ENCODE measurements at places on chromosomes 4 and X.

DNA sequence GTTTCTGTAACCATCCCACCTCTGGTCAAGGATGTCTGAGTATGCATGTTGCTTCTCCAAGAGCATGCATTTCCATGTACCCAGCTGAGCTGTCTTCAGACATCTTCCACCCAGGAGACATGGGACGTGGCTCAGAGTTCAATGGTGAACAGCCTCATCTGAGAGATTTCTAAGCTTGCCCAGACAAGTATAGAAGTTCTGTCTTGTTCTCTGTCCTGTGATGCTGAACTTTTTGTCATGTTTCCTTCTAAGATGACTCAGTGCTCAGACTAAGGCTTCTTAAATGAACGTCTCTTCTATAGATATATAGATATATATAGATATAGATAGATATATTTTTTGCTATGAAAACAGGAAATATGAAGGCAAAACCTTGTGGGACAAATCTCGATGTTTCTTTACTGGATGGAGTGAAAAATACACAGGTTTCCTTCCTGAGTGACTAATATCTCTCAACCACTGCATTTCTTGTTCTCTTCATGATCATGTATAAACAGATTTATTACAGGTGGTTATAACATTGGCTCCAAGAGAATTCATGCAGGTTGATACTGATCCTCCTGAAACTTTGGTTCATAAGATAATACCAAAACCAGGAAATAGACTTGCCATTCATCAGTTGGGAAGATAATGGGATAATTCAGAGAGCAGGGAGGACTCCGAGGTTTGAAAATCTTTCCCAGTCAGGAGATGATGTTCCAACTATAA is 168.2 kb downstream of the ZNF518B start:
- DNase-seq = no peak

- peak; percentile 21 for DNase-seq
These were observed at the start of gene PRDM5 for GRCh38 chr4:120922381-120923206. TSS of gene PRDM5 (minus strand) at chr4:120922726. CDS start at chr4:120922608, 118 bp downstream.

DNA sequence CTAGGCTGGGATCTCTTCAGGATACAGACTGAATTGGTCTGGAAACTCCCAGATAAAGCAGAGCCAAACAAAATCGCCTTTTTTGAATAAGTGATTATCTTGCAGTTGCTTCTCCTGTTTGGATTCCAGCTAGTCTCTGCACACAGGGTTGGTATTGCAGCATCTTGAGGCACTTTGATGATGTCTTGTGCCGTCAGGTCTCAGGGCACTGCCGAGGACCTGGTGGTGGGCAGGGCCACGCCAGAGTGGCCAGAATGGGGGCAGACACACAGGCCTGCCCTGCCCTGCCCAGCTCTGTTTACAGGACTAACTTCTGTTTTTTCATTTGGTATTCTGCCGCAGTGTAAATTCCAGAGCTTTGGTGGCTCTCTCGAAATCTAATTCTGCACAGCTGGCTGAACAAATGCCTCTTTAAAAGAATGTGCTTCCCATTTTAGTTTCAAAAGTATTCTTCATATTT is 276.1 kb downstream of the NR3C2 start:
- DNase-seq = no peak

GRCh38 chr4:175932116-175932515 is 120.1 kb upstream of the GPM6A start:
- no peak for DNase-seq

GRCh38 chr4:156870131-156870530 is 101.5 kb downstream of the PDGFC start:
- DNase-seq = no peak
